ENCODE measurements at places on chromosomes 11 and 22.

- no peak for DNase-seq
Observed at GRCh38 chr11:13118650-13119049, 109.5 kb downstream of the RASSF10 start.

DNA sequence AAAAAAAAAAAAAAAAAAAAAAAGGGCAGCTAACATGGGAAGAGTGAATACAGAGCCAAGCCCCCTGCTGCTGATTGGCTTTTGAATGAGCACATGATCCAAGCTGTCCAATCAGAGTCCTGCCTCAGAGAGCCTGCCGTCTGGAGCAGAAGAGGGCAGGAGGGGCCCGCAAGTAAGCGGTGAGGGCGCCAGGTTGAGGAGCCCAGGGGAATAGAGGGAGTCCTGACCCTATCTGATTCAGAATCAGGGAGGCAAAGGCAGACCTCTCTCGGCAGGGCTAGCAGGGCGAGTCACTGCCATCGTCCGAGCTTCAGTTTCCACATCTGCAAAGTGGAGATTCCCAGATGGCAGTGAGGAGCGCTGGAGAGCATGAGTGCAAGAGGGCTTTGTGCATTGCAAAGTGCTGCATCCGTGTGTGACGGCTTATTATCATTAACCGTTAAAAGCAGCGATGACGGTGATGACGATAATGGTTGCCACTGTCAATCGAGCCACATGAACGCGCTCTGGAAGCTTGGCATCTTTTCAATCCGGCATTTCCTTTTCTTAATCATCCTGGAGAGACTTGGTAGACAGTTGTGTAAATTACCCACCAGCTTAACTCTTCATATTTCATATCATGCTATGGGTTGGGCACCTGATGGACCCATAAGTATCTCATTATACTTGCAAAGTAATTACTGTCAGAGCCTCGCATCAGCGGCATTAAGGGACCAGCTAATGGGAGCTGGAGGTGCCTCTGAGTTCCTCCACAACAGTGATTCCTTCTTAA is 68.6 kb upstream of the ATXN10 start:
- DNase-seq: no peak

- no peak for DNase-seq
Observed at GRCh38 chr11:2474059-2474901, 29.5 kb downstream of the KCNQ1 start.

DNA sequence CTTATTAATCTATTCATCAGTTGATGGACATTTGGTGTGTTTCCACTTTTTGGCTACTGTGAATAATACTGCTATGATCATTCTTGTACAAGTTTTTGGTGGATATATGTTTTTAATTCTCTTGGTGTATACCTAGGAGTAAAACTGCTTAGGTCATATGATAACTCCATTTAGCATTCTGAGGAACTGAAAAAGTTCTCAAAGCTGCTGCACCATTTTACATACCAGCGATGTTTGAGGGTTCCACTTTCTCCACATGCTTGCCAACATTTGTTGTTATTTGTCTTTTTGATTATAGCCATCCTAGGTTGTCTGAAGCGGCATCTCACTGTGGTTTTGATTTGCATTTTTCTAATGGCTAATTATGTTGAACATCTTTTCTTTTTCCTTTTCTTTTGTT is 4.1 kb upstream of the ACER3 start:
- DNase-seq: no peak

DNA sequence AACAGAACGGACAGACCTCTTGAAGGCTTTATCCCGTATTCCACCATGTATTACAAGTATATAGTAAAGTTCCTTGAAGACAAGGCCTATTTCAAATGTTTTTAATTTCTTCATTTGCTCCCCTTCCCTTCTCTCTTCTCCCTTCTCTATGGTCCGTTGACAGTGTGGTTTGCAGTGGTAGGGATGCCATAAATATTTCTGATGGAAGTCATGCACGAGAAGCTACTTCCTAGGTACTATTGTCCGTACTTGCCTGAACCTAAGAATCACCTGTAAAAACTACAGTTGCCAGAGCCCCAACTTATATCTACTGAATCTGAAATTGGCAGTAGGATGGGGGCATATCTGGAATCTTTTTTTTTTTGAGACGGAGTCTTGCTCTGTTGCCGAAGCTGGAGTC is 2.8 kb downstream of the PISD start:
- no peak for DNase-seq

DNA sequence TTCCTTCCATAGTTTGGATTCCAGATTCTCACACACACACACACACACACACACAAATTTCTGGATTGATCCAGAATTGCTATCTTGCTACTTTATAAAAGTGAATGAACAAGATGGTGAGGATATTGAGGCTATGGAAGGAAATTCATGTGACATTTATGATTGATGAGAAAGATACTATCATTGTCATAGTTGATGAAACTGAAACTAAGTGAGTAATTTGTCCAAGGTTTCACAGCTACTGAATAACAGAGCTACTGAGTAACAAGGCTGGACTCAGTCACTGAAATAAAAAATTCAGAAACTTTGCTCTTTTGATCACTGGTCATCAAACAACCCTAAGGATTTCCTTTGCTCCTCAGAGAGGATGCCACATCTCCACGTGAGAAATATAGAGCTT is 16.2 kb downstream of the OR5D16 start:
- DNase-seq: no peak

DNA sequence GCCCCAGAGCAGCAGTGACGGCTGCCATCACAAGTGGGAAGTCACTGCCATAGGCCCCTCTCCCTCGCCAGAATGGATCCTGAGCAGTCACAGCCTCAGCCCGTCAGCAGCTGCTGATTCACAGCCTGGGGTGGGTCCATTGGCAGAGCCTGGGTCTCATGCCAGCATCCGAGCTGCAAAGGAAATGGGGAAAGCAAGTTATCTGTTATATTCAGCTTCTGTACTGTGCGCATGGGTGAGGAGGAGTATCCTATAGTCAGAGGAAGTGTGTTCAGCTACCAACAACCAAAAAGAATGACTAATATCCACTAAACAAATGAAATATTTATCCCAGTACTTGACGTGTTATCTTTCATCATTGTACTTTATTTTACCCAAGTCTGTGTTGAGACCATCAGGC is 119.7 kb downstream of the RCN1 start:
- DNase-seq: no peak

DNA sequence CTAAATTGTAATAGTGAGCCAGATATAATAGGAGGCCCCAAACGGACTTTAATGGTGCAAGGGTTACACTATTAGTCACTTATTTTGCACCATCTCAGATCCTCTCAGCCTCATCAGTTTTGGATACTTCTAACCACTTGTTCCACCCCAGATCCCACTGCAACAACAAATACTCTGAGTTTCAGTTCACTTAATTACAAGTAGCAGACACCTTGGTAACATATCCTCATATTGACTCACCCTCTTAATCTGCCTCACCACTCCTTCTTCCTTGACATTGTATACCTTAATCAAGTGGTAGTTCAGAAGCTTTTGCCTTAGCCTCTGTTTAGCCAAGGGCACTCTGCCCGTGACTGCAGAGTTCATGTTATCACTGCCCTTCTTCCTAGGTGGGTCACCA is 256.1 kb upstream of the UBASH3B start:
- DNase-seq: no peak

DNA sequence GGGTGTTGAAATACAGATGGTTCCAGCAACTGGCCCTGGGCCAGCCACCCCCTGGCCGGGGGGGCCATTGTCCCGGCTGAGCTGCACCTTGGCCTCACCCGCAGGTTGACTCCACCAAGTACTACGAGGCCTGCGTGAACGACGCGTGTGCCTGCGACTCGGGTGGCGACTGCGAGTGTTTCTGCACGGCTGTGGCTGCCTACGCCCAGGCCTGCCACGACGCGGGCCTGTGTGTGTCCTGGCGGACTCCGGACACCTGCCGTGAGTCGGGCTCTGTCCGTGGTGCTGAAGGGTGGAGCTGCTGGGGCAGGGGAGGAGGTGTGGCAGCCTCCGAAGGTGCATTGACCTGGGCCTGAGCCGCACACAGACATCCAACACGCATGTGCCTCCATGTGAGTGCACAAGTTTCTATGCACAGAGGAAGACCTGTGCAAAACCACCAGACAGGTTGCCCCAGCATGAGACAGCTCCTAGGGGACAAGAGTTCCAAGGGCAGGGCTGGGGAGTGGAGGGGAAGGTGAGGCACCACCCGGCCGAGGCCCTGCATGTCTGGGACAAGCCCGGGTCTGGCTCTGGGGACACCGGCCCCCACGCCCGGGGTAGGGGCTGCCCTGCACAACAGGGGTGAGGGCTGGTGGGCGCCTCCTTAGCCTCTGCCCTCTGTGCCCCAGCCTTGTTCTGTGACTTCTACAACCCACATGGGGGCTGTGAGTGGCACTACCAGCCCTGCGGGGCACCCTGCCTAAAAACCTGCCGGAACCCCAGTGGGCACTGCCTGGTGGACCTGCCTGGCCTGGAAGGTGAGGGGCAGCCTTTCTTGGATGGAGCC is 16.1 kb downstream of the MUC5B start:
- DNase-seq: no peak

DNA sequence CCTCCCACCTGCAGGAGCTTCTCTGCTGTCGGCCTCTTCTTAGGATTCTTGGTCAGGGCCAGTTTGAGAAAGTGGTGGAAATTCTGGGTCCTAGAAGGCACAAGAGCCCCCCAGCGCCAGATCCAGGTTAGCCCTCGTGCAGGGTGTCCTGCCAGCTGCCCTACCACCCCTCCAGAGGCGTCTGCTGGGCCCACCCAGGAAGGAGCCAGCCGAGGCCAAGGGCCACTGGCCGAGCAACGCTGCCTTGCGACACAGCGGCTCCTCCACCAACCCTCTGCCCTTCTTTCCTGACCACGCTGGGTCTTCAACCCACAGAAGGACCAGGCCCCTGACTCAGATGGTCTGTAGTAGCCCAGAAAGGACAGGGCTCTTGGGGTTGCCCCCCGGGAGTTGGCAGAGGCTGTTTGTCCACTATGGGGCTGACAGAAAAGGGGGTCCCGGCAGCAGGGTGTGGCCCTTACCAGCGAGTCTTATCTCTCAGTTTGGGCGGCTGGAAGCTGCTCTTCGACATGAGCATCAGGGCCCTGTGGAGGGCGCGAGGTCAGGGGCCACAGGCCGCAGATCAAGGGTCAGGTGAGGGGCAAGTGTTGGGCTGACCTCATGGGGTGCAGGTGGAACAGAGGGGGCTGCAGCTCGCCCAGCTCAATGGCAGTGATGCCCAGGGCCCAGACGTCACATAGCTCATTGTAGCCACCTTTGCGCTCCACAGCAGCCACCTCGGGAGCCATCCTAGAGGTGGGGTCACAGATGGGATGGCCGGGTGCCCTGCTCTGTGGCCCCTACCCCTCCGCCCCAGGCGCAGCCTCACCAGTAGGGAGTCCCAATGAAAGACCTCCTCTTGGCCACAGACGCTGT is 2.5 kb downstream of the MAP4K2 start:
- DNase-seq: no peak

Data from coronary artery (tissue), 2 donors.